ENCODE measurements at places on chromosomes 12 and 14.

- no peak for DNase-seq
These were observed 163.6 kb downstream of the RIMBP2 start for GRCh38 chr12:130552483-130552996.

DNA sequence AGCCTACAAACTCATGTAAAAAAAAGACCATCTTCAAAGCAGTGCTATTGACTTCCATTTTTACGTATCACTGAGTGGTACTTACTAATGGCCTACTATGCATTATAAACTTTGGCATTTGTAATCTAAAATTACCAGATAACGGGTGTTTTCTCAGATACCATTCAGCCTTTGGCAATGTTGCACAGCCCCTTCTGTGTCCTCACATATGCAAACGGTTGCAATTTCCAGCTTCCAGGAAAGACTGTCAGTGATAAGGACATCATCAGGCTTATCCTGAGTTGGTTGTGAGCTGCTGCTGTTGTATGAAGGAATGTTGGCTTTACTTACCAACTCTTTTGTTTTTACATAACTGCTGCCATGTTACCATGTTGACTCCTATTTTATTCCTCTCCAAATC is 1.6 kb upstream of the SLC6A13 start:
- no peak for DNase-seq

GRCh38 chr12:78167510-78167909 is 336.8 kb downstream of the NAV3 start:
- DNase-seq, result no peak

DNA sequence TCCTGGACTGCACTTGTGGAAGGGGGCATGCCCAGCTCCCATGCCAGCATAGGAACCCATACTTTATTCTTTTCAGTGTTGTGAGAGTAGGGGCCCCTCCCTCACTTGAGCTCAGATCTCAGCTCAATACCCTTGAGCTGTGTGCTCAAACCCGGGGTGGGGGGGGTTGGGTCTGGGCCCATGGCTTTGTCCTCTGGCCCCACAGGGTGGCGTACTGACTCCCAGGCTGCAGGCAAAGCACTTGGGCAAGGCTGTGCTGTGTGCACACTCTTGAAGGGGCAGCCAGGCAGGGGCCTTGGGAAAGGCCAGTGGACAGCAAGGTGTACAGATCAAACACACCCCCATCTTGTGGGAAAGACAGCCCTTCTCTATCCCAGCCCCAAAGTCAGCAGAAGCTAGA is 81.8 kb downstream of the WIF1 start:
- DNase-seq, result no peak

GRCh38 chr14:89327771-89328212 is 89.2 kb downstream of the FOXN3 start:
- no peak for DNase-seq

- DNase-seq, result no peak
These were observed 441.7 kb downstream of the RAD51B start for GRCh38 chr14:68261092-68261842.

GRCh38 chr14:51495319-51495718 is 156.4 kb upstream of the FRMD6 start:
- no peak for DNase-seq

GRCh38 chr12:139585-139984 is 73.0 kb downstream of the IQSEC3 start:
- DNase-seq, result no peak

- DNase-seq, result no peak
These were observed 88.8 kb downstream of the CCDC60 start for GRCh38 chr12:119423285-119423684.

DNA sequence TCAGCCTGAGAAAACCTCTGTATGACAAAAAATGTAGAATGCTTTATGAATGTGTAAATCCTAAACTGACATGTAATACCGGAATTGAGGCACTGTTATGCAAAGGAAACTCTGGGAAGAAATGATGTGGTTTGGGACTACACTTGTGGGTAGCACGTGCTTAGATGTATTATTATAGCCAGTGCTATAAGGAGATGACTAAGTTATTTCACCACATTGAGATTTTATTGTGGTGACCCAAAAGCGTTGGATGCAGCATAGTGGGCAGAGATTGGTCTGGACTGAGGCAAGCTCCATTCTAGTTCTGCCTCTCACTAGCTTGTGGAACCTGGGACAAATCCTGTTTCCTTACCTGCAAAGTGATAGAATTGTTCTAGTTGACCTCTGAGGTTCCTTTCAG is 172.2 kb downstream of the SNAPC1 start:
- DNase-seq, result no peak

GRCh38 chr12:26266881-26267280 is 71.5 kb downstream of the SSPN start:
- DNase-seq, result no peak

DNA sequence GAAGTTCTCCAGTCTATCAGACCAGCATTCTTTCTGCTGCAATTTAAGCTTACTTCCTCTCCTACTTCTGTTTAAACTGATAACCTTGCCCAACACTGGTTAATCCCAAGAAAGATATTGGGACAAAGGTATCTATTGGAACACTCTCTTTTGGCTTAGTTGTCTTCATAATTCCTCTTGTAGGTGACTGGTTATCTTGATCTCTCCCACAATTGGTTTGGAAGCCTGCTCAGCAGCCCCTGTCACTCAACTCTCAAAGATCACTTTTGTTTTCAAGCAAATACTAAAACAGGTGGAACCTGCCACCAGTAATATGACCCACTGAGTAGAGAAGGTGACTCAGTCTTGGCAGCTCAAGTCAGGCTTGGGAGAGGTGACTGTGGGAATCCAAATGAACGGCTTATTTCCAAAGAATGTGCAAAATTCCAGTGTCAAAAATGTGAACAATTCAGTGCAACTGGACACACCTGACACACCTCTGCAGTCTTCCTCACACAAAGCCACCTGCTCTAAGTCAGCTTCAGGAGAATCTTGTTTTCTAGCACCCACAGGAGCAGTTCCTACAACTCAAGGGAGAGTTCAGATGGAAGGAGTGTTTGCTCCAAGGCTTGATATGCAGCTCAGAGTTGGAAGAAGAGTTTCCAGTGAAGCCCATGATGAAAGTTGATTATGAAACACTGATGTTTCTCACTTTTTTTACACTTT is 83.2 kb upstream of the SLC38A2 start:
- no peak for DNase-seq

- no peak for DNase-seq
These were observed 10.7 kb upstream of the RTRAF start for GRCh38 chr14:51978681-51979085.

DNA sequence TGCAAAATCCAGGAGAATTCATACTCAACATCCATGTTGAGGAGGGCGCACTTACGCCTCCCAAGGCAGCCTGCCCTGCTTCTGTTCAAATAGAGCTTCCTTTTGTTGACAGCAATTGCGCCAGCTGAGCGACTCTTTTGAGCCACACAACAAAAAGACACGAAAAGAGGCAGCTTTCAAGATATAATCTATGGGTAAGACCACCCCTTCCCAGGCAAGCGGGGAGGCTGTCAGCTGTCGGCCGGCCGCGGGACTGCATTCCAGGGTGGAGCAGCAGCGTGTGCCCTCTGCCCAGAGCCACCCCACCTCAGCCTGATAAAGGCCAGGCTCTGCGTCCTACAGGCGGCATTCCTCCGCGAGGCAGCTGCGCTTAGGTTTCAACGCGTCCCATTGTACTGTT is 15.8 kb upstream of the STAB2 start:
- no peak for DNase-seq

- no peak for DNase-seq
These were observed 8.6 kb upstream of the KRT8 start for GRCh38 chr12:52913431-52913821.

GRCh38 chr14:98947911-98948595 is 323.9 kb downstream of the BCL11B start:
- DNase-seq, result no peak

- no peak for DNase-seq
These were observed 45.4 kb downstream of the BCAT1 start for GRCh38 chr12:24903329-24904088.

GRCh38 chr12:26636710-26637328 is 196.2 kb downstream of the ITPR2 start:
- no peak for DNase-seq

GRCh38 chr12:85155791-85156190 is 119.6 kb downstream of the LRRIQ1 start:
- no peak for DNase-seq

- no peak for DNase-seq
These were observed 200.2 kb upstream of the RBM19 start for GRCh38 chr12:114166362-114166761.

- no peak for DNase-seq
These were observed 23.8 kb downstream of the GRIN2B start for GRCh38 chr12:13957576-13957975.

DNA sequence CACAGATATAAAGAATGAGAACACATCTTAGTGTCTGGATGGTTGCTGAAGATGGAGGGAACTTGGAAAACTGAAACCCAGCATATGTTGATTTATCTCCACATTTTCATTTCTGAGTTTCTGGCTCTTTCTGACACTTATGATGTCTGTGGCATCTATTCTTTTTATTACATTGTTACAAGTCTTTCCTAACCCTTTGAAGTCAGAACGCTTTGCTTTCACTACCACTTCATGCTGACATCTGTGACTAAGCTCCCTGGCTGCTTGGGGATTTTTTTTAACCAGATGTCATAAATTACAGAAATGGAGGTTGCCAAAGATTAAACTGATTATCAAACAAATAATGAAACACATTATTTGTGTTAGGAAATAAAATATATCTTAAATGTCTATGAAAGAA is 188.7 kb downstream of the KITLG start:
- no peak for DNase-seq

DNA sequence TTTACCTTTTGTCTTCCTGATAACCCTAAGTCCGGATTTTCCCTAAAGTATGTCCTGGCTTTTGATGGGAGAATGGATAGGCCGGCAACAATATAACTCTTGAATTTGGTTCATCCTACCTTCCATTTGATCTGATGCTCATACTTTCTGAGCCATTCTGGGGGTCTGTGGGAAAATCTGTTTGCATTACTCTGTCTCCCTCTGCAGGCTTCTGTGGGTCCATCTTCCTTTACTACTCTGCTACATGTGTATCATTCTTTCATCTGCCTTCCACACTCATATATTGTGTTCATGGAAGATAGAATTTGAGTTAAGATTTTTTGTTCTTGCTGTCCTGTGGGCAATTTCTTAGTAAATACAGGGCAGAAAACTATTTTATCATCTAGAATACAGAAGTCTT is 101.5 kb downstream of the NAV3 start:
- no peak for DNase-seq

GRCh38 chr12:130719263-130719859 is 3.3 kb upstream of the RIMBP2 start:
- DNase-seq, result no peak

DNA sequence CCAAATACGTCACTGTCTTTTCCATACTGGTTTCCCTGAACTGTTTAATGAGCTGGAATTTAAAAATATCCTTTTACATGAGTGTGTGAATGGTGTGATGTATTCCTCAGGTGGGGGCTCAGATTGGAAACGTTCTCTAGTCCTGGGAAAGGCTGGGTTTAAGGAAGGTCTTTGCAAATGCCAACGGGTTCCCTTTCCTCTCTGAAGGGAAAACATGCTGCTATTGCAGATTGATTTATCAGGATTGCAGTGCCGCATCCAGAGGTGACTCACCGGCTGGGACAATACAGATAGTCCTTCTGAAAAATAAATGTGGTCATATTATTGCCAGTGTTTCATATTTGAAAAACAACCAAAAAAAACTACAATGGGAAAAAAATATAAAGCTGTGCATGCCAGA is 193.1 kb upstream of the FLRT2 start:
- DNase-seq, result no peak

DNA sequence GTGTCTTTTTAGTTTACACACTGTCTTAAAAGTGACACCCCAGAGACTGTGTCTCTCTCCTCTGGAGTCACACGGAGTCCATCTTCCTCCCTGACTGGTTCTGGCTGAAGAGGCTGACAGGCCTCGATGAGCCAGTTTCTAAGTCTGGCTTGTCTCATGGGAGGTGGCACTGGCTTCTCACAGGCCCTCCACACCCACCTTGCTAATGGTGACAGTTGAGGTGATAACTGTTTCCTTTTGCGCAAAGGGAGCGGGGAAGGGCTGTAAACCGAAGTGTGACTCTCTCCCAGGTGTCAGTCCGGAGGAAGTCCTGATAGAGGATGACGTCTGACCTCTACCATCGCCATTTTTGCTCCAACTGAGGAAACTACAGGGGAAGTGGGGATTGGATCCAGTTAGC is 30.2 kb downstream of the KCTD10 start:
- no peak for DNase-seq

- no peak for DNase-seq
These were observed 290.9 kb downstream of the PPFIA2 start for GRCh38 chr12:81468206-81468605.

- DNase-seq, result no peak
These were observed 217.3 kb downstream of the C12orf75 start for GRCh38 chr12:105547786-105548185.

- DNase-seq, result no peak
These were observed 182.4 kb downstream of the ASCL1 start for GRCh38 chr12:103139876-103140275.

DNA sequence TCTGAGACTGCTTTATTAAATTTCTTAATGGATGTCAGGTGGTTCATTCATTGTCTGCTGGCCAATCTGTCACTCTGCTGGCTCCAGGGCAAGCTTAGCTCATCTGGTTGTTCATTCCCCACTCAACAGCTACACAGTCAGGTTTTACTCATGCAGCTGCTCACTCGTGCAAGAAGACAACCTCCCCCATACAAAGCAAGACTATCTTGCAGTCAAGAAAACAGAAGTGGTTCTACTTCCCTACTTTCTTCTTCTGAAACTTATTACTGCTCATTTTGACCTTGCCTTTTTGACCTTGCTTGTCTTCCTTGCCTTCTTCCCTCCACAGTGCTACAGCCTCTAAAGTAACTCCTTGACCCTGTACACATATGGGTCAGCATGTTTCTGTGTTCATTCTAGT is 277.9 kb downstream of the SSPN start:
- no peak for DNase-seq

DNA sequence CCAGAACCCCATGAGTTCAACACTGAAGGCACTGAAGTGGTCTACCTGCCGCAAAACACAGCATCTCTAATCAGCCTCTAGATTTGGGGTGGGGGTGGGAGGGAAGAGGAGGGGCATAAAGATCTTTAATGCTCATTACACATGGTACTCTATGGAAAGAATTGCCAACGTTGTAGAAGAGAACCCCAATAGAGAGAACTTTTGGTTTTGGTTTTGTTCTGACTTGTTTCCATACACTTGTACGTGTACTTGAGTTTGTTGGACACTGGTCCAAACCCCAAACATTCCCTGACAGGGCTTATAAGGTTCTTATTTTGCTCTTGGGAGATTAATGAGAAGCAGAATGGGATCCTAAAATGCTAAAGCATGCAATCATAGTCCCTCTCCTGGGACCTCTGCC is 31.0 kb downstream of the GNPTAB start:
- no peak for DNase-seq

GRCh38 chr12:125742413-125742812 is 677.2 kb downstream of the AACS start:
- DNase-seq, result no peak
